Cortex of kidney (tissue), 1 donor: ENCODE measurements at places on chromosomes 2 and 18.

- DNase-seq = no peak
These were observed 178.6 kb downstream of the ZBTB7C start for GRCh38 chr18:48230467-48231113.

DNA sequence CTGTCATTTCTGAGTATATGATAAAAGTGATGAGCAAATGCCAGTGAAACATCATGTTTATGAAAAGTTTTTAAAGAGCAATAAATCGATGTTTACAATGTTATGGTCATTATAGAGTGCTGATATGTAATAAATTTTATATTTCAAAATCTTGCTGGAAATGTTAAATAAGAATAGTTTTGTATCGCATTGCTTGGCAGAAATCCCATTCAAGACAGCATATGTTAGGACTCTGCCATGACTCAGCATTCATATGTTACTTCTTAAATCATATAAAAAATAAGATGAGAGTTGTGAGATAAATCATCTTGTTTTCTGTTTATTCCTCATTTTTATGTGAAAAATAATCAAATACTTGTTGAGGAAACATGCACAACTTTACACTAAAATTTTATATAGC, 949.9 kb upstream of the NRXN1 start:
- no peak for DNase-seq

DNA sequence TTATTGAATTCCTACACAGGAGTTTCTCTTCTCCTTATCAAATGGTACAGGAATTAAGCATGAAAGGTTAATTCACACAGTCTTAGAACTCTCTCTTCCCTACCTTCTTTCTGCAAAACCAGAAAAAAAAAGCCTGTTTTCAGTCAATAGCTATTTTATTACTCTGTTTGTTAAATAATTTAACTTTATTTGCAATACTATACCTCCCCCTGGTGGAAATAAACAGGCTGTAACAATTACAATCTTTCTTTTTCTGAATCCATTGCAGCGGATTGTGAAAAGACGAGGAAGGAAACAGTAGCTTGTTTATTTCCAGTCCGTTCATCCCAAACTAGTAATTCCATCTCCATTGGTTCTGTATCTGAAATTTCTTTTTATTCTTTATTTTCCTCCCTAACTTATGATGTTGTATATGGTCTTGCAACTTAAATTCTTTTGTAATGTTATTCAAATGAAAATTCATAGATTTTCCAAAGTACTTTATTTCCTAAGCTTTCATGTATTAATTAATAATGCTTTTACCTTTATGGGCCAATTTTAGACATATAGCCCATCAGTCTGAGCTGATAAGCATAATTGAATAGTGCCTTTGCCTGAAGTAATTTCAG, 165.2 kb downstream of the SH3BP4 start:
- DNase-seq = no peak

GRCh38 chr2:216031960-216032689, 18.8 kb upstream of the MREG start:
- DNase-seq = no peak

DNA sequence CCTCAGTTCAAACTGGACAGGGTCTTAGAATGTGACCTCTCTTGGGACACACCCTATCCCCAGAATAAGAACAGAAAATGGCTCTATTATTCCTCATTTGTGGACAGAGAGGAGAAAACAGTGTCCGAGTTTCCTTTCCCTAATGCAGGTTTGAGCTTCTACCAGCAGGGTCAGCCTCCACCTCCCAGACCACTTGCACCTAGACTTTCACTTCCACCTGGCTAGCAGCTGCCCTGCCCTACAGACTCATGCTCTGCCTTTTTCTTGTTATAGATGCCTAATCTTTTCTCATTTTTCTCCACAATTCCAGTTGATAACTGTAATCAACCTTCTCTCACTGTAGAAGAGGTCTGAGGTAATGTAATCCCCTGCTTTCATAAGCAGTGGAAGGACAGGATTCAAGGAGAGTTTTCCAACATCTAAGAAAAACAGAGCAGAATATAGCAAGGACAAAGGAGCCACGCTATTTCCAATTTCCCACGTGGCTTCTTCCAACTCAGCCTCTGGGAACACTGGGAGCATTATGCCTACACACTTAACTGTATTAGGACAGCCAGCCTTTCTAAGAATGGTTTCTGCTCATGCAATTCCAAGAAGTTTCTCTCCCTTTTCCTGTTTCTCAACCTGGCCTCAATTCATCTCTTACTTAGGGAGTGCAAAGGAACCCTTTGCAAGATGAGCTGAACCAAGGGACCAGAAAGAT, 239.8 kb downstream of the BCL11A start:
- no peak for DNase-seq
